T-helper 17 cell (primary cell): ENCODE measurements at places on chromosomes 12 and 14. TPM values are rescaled to one million over a fixed set of nuclear protein-coding genes. Genes with fewer than 3 reads are reported as not detected.

GRCh38 chr12:131737150-131737827, 26.4 kb downstream of the SFSWAP start:
- DNase-seq = no peak

DNA sequence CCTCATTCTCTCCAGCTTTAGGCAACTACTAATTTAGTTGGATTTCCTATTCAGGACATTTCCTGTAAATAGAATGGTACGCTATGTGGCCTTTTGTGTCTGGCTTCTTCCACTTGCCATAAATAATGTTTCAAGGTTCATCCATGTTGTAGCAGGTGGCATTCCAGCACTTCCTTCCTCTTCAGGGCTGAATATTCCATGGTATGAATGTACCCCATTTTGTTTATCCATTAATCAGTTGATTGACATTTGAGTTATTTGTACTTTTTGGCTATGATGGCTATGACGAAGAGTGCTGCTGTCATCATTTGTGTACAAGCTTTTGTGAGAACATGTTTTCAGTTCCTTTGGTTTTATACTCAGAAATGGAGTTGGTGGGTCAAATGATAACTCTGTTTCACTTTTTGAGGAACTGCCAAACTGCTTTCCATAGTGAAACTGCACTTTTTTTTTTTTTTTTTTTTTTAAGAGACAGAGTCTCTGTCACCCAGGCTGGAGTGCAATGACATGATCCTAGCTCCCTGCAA, 6.5 kb upstream of the CDK2AP1 start:
- no peak for DNase-seq

- no peak for DNase-seq
Observed at GRCh38 chr14:74495356-74495755, 1.8 kb downstream of the ISCA2 start.

GRCh38 chr14:35504260-35504659, 29.7 kb upstream of the INSM2 start:
- DNase-seq = no peak

DNA sequence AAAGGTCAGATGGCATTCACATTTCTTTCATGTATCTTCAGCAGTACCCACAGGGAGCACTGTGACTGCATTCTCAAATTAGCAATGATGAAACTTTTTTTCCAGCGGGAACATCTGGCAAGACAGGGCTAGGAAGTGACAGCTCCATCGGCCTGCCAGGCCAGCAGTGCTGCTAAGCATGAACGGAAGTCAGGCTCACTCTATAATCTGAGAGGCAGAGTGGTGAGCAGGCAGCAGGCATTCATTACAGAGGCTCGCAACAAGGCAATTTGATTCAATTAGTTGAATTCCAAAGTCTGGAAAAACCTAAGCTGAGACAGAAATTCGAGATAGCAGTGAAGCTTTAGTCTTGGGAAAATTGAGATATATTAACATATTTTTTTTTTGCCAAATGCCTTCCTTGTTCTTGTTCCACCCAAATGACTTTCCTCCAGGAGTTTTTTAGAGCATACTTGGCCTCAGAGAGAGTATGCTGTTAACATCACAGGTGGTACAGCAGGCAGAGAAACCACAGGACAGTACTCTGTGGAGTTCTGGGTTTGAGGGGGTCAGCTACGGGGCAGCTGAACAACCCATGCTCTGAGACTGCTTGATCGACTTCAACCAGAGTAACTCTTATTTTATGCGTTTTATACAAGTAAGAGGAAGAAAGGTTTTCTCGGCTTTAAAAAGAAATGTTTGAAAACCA, 414.9 kb downstream of the APAF1 start:
- no peak for DNase-seq

DNA sequence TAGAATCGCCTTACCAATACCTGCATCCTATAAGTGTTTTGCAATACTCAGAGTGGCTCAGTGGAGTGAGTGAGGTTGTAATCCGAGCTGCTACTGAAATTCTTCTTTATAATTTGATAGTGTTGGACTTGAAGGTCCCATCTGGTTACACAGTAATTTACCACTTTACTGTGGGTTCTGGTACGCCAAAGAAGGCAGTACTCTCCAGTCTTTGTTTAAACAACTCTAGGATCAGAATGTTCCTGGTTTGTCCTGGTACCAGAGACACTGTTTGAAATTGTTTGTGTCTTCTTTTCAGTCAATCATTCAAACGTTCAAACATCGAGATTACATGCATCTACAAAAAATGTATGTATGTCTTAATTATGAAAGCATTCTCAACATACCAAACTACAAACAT, 51.3 kb upstream of the AMN1 start:
- no peak for DNase-seq

- DNase-seq = no peak
Observed at GRCh38 chr14:97056086-97056485, 258.9 kb downstream of the VRK1 start.

- DNase-seq = no peak
Observed at GRCh38 chr12:108302403-108303311, 36.5 kb downstream of the CMKLR1 start.

The MIP gene
- not detected for total RNA-seq

The TAS2R20 gene
- 1.7 TPM for total RNA-seq

The PTPRQ gene
- total RNA-seq = not detected

The CLEC2D gene
- 151 TPM for total RNA-seq

The OTOGL gene
- total RNA-seq = not detected

The IFI27L2 gene
- 25.8 TPM for total RNA-seq
